Left ventricle myocardium superior (tissue), 1 donor: ENCODE measurements at places on chromosomes 13 and 19.

GRCh38 chr13:95267662-95268342 lies 33.4 kb downstream of the ABCC4 start:
- no peak for DNase-seq

GRCh38 chr19:29603308-29603707 lies 2.8 kb upstream of the POP4 start:
- no peak for DNase-seq

GRCh38 chr19:15402411-15403150 lies 16.2 kb downstream of the AKAP8L start:
- DNase-seq: peak; percentile 65

DNA sequence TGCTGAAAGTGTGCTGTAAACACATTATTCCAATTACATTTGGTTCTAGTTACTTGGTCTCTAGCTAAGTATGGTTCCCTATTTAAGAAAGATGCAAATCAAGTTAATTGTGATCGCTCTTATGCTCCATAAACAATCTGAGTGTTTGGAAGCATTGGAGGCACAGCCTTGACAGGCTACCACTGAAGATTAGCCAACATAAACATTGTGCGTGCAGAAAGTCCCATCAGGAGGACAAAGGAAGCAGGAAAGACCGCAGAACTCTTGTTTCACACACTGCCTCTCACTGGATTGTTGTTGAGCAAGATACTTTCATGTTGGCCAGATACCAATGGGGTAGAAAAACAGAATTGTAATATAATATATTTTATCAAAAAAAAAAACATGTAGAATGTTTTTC lies 814.4 kb downstream of the EFNB2 start:
- DNase-seq: no peak

DNA sequence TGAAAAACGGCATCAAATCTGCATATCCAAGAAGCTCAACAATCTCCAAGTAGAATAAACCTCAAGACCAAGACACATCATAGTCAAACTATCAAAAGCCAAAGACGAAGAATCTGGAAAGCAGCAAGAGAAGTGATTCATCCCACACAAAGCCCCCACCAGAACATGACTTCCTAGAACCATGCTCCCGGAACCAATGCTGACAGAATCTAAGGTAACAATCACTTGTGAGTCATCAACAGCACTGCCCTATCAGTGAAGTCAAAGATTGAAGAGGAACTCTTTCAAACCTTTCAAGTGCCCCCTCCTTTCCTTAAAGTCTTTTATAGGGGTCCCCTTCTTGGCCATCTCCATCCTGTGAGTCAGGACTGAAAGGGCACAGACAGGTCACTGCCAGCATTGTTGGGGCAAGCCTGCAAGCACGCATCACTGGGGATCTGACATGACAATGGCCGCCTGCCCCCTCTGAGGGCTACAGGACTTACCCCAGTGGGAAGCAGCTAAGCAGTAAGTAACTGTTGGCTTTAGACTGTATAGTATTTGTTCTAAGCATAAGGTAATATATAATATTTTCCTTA lies at the start of gene CCDC70:
CCDC70 (plus strand) TSS at position 247 of the 578 bp plus-strand sequence. CDS start 3,443 bp downstream, outside the sequence.
- no peak for DNase-seq

DNA sequence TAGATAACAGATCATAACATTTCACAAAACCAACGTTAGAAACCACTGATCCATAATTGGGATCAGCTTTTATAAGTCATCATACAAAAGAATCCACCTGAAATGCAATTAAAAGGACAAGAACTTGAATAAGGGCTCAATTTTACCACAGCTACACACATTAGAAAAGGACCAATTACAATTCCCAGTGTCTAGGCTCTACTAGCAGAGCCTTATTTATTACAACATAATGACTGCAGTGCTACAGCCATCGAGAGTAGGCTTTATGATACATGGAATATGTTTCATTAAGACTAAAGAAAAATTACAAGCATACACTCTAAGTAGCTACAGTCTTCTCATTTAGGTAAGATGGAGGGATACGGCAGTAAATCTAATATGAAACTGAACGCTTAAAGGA lies 2.9 kb downstream of the RBM26 start:
- no peak for DNase-seq

GRCh38 chr13:30830638-30830965 lies 75.5 kb upstream of the MEDAG start:
- DNase-seq: no peak

- no peak for DNase-seq
Measured at GRCh38 chr19:56317749-56318148, 3.1 kb upstream of the ZSCAN5A start.

DNA sequence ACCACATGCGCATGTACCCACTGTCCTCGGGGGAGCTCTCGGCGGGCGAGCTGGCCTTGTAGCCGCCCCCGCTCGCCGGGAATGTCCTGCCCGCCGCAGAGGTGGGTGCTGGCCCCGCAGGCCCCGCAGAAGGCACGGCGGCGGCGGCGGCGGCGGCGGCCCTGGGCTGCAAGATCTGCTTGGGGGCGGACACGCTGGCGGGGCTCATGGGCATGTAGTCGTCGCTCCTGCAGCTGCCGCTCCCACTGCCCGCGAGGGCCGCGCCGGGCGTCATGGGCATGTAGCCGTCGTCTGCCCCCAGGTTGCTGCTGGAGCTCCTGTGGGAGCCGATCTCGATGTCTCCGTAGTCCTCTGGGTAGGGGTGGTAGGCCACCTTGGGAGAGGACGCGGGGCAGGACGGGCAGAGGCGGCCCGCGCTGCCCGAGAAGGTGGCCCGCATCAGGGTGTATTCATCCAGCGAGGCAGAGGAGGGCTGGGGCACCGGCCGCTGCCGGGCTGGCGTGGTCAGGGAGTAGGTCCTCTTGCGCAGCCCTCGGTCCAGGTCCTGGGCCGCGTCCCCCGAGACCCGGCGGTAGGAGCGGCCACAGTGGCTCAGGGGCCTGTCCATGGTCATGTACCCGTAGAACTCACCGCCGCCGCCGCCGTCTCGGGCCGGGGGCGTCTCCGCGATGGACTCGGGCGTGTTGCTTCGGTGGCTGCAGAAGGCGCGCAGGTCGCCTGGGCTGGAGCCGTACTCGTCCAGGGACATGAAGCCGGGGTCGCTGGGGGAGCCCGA lies 2.4 kb downstream of the IRS2 start:
- DNase-seq: no peak

GRCh38 chr19:30161770-30162169 lies 210.4 kb upstream of the ZNF536 start:
- no peak for DNase-seq

GRCh38 chr13:46683676-46684260 lies 113.2 kb downstream of the ESD start:
- DNase-seq: no peak

- peak; percentile 73 for DNase-seq
Measured at GRCh38 chr19:48510421-48511268, 990 bp downstream of the LMTK3 start.

DNA sequence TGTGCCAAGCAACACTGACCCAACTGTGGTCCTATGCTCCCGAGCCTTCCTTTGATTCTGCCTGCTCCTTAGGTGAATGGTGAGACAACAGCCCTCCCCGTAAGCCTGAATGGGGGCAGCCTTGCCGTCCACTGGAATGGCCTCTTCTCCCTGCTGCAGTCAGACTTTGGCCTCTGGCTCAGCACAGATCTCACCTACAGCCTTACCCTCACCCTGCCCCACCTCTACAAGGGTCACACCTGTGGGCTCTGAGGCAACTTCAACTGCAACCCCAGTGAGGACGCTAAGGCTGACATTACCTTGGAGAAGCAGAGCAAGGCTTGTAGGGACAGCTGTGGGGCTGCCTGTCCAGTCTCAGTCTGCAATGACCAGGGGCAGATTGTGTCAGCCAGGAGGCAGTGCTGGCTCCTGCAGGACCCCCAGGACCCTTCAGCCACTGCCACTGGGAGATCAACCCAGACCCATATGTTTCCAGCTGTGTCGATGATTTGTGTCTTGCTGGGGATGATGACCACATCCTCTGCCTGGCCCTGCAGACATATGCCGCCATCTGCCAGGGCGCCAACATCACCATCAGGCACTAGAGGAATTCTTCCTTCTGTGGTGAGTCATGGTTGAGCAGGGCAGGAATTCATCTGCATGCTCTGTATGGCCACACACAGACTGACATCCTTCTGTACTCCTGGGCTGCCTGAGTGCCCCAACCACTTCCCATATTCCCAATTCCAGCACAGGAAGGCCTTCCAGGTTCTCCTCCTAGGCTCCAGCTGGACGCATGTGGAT lies 27.3 kb upstream of the FXYD3 start:
- DNase-seq: no peak

GRCh38 chr19:18605196-18605545 lies 1.4 kb downstream of the CRLF1 start:
- no peak for DNase-seq

- no peak for DNase-seq
Measured at GRCh38 chr19:46426035-46426505, 2.7 kb downstream of the PNMA8C start.

DNA sequence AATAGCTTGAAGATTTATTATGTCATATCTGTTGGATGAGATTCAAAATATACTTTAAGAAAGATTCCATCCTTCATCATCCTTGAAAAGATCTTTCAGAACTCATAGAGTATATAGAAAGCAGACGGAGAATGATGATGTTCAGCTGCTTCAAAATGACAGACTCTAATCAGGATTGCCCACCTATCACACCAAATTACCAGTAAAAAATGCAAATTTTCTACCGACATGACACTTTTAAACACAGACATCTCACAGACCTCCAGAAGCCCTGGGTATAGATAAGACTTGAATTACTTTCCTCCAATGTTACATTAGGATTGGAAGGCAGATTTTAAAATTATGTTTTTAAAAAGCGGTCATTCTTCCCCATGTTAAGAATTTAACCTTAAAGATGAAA lies 235.5 kb downstream of the GPC6 start:
- DNase-seq: no peak

DNA sequence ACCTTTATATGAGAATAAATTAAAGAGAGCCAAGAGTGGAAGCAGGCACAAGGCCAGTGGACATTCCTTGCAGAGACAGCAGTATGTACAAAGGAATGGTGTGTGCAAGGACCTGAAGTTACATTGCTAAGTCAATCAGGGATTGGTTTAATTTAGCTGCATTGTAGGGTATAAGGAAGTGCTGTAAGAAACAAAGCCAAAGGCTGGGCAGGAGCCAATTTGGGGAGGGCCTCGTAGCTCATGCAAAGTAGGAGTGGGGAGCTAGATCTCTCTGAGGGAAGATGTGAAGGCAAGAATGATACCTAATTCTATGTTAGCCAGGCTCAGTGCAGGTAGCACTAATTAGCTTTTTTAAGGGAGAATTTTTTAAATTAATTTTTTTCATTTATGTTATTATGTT lies 76.7 kb downstream of the SLAIN1 start:
- DNase-seq: no peak

DNA sequence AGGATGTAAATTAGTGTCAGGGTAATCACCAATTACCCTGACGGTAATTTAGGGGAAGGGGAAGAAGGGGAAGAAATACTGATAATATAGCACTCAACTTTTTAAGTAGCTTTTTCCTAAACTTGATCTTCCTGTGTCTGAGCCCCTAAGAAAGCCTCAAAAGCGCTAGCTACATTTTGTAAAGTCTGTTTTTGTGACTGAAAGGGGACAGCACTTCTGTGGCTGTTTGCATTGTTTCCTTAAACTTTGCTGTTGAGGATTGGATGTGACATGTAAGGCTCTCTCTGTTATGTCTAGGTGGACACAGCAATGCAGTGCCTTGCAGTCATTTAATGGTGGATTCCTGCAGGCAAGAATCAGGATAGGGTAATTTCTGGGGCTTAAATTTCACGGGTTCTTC lies 42.8 kb downstream of the SPATA13 start:
- no peak for DNase-seq

- no peak for DNase-seq
Measured at GRCh38 chr19:41701401-41702075, 6.9 kb upstream of the CEACAM5 start.

DNA sequence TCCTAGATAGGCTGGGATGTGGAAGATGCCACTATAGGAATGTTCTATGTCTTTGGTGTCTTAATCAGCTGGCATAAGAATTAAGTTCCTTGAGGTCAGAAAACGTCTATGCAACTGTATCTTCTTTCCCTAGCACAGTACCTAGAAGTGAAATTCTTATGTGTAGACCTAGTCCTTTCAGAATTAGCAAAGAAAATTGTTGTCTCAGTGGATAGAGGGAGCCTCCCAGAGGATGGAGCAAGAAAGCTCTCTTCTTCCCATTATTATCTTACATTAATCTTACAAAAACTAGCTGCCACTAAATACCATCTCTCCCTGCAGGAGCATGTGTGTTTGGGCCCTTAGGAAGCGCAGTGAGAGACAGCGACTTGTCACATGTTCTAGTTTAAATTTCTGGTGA lies 11.6 kb downstream of the CLDN10 start:
- no peak for DNase-seq

- DNase-seq: no peak
Measured at GRCh38 chr13:27012482-27013197, 159.0 kb downstream of the USP12 start.

DNA sequence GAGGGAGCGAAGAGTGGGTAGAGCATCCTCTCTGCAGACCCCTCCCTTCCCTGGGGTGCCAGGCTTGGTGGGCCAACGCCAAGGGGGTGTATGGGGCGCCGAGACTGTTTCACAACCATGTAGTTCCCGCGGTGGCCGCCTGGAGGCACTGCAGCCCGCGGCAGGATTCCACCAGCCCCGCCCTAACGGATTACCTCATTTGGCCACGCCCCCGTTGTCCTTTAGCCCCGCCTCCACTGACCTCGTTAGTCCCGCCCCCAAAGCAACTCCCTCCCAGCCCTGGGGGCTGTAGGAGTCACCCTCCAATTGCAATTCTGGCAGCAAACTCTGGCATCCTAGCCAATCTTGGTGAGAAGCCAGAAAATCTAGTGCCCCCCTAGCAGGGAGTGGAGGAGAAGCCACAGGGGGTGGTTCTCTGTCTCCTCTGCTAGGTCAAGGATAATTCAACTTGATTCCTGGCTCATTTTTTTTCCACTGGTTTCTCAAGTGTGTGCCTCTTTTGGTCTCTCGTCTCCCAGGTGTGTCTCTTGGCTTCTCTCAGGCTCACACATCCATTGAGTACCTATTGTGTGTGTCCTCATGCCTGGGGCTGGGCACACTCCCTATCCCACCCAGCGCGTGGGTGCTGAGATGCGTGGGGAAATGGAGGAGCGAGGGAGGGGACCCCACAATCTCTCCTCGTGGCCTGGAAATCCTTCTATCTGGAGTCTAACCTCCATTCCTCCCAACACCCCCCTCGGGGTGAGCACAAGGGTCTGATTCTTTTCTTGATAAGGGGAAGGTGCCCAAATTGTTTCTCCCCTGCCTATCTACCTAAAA lies 2.0 kb downstream of the OLFM2 start:
- DNase-seq: peak; percentile 75

- peak; percentile 9 for DNase-seq
Measured at GRCh38 chr13:113975416-113975815, 1.5 kb upstream of the C13orf46 start.

DNA sequence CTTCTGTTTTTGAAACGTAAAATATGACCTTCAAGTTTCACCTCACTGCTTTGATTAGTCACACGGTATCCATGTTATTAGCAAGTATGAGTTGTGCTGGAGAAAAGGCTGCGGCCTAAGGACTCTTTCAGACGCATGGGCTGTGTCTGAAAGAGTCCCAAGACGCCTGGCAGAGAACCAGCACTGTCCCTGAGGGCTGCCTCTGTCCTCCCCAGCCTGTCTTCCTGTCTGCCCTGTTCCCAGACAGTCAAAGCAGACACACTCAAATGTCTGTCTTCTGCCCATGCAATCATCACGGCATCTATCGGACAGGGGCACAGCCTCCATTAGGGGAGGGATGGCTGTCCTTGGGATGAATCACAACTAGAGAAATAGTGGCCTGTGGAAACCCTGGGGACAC lies 65.5 kb downstream of the DPY19L3 start:
- peak; percentile 63 for DNase-seq
